ENCODE measurements at places on chromosomes 5 and 9.

GRCh38 chr9:88997646-88998045, 6.4 kb downstream of the S1PR3 start:
- no peak for DNase-seq

DNA sequence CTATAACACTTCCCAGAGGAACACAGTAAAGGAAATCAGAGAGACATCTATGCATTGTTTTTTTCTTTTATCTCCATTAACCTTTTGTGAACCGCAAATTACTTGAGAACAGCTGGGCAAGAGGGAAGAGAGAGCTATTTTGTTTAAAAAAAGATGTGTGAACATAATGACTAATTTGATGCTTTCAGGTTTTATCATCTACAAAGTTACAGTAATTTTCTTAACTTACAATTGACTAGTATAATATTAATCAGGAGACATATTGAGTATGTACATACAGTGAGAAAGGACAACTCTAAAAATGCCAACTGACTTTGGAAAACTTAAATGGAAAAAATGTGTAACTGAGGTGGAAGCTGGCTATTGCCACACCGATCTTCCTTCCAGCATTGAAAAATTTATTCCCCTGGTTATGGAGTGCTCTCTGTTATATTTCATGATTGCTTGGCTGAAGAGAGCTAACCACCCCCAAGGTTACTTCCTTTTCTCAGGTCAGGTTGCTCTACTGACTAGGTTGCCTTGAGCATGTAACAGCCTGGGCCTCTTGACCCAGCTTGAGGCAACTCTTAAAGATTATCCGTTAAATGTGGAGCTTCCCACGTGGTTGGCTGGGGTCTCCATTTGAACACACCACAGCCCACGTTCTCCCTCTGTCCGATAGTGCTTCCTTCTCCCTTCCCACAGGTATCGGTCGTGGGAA, 62.6 kb upstream of the C6 start:
- no peak for DNase-seq

DNA sequence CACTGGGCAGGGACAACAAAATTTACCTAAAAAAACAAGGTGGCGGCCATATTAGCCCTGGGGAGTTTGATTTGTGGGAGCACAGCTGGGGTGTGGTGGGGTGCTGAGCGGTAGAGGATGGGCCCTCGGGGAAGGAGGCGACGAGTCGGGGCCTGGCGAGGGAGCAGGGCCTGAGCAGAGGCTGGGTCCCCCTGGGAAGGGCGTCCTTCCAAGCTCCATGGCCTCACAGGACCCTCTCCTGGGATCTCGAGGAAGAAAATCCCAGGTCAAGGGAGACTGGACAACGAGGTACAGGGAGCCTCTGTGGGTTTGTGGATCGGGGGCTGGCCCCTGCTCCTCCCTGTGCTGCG, 165.5 kb downstream of the CACNA1B start:
- DNase-seq = no peak

DNA sequence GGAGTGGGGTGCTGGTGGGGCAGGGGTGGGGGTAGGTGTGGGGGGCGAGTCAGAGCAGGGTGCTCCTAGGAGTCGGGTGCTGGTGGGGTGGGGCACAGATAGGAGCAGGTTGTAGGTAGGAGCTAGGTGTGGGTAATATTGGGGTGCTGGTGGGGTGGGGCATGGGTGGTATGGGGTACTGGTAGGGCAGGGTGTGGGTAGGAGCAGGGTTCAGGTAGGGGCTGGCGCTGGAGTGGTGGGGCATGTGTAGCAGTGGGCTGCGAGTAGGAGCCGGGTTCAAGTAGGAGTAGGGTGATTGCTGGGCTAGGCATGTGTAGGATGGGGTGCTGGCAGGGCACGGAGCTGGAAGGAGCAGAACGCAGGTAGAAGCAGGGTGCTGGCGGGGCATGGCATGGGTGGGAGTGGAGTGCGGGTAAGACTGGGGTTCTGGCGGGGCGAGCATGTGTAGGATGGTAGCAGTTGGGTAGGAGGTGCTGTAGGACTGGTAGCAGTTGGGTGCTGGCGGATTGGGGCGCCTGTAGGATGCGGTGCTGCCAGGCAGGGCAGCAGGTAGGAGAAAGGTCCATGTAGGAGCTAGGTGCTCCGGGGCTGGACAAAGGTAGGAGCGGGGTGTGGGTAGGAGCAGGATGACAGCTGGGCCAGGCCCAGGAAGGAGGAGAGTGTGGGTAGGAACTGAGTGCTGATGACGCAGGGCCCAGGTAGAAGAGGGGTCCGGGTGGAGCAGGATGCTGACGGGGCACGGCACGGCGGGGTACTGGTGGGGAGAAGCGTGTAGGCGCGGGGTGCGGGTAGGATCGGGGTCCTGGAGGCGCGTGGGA, 105.5 kb upstream of the SIMC1 start:
- no peak for DNase-seq

DNA sequence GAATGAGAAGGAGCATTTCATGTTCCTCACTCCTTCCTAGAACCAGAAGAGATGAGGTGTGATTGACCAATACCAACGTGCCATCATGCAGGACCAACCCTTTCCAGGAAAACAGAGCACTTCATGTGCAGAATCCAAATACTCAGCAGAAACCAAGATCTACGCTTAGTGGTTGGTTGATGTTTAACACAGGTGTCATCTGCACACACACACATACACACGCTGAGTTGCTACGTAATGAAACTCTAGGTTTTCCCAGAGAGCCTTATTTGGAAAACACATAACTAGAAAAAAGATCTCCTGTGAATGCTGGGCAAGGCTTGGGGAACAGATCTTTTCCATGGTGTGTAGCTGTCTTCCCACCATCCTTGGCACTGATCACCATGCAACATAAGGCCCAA, 21.1 kb upstream of the ZNF622 start:
- no peak for DNase-seq

- no peak for DNase-seq
Measured at GRCh38 chr5:56019306-56020272, 24.8 kb upstream of the IL6ST start.

GRCh38 chr9:75903785-75904360, 13.4 kb downstream of the PCSK5 start:
- peak; percentile 18 for DNase-seq

GRCh38 chr5:111853748-111854147, 96.8 kb upstream of the NREP start:
- DNase-seq = no peak

DNA sequence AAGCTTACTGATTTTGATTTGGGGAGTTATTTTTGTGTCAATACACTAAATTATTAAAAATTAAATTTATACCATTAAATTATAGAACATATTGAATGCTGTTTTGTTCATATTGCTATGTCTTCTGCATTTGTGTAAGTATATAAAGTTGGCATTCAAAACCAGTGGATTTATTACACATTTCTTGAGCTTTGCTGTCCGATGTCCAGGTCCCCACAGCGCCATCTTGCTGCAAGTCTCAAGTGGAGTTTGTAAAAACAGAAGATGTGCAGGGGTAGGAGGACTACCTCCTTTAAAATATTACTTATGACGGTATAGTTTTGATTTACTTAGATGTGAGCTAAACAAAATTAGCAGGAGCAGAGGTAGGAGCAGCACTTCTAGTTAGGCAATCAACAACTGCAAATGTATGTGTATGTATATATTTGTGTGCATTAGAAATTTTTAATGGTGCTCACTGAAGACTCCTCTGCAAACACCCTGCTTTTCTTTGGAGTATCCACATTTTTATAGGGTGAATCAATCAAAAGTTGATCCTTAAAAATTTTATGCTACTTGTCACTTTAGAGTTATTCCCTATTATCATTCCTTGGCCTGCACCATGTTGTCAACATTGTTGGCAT, 37.4 kb downstream of the CPEB4 start:
- peak; percentile 55 for DNase-seq

- no peak for DNase-seq
Measured at GRCh38 chr5:32850817-32851496, 139.8 kb downstream of the NPR3 start.

- DNase-seq = no peak
Measured at GRCh38 chr5:83255268-83255667, 177.9 kb downstream of the XRCC4 start.

- no peak for DNase-seq
Measured at GRCh38 chr5:55918087-55919035, 67.2 kb downstream of the IL31RA start.

DNA sequence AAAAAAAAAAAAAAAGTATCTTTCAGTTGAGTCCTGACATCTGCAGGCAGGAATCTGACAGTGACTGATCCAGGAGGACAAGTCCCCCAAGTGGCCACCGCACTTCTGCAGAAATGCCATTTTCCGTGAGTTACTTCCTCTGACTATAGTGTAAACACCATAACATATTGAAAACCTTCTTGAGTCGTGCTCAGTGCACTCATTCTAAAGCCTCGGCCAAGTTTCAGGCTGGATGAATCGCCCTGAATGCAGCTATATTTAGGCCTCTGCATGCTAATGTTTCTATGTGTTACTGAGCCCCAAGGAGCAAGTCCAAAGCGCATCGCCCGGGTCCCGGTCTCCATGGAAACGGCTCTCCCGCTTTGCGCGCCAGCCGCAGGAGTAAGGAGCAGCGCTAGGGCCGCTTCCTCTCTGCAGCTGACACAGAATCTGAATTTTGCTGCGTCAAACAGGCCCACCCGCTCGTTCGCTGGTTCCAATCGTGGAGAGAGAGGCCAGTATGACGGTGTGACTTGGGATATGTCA, 335.4 kb downstream of the MSX2 start:
- DNase-seq = no peak

- DNase-seq = no peak
Measured at GRCh38 chr9:136343121-136343883, 16.0 kb downstream of the GPSM1 start.

DNA sequence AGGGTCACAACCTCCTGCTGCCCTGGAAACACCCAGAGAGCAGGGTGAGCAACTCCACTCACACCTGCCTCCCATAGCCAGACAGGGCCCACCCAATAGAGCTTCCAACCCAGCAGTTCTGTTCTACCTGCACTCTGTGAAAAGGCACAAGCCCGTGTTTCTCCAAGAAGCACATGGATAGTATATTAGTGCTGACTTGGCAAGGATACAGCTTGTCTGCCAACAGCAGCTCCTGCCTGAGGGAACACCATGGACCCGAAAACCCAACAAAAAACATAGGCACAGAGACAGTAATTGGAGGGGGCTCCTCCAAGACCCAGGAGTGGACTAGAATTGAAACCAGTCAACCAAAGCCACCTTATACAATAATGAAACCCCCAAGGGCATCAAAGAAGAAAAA, 48.6 kb downstream of the CDKN2A start:
- DNase-seq = no peak

DNA sequence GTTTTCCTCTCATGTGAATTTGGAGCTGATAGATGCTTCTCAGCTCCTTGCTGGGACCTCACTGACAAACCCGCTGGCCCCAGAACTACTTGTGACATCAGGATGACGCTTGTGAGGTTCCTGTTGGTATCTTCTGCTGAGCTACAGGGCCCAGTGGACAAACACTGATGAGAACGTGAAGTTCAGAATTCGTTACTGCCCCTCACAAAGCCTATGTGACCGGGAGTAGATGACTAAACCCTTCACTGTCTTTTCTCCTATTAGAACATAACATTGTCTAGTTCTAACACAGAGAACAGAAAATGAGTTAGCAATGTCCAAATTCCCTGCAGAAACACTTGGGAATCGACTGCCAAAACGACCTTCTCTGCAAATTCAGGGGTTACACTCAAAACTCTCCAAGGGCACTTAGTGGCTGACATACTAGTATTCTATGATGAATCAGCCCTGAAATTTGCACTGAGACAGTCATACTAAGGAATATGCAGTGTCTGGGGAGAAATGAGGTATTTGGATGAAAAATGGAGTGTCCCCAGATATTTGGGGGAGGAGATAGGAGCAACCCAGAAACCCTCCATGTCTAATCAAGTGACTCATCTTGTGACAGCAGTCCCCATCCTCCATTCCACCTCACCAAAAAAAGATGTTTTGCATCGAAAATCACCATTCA, 143.2 kb upstream of the TRIM32 start:
- no peak for DNase-seq

DNA sequence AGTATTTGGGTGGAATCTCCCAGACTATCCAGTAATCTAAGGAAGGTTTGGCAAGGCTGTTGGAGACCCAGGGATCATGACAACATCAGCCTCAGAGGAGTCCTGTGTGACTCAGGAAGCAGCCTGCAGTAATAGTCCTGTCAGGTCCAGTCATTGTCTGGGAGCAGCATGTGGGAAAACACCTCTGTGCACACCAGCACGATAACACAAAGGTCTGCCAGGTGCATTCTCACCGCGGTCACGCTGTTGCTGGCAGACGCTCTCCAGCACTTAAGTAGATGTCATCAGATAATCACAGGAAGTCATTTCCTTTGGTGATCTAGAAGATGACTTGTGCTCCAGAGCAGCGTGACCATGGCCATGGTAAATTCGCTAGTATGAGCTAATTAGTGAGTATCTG, 99.2 kb upstream of the IQGAP2 start:
- DNase-seq = peak; percentile 59

GRCh38 chr5:2183154-2184025, 300.7 kb upstream of the IRX4 start:
- no peak for DNase-seq

DNA sequence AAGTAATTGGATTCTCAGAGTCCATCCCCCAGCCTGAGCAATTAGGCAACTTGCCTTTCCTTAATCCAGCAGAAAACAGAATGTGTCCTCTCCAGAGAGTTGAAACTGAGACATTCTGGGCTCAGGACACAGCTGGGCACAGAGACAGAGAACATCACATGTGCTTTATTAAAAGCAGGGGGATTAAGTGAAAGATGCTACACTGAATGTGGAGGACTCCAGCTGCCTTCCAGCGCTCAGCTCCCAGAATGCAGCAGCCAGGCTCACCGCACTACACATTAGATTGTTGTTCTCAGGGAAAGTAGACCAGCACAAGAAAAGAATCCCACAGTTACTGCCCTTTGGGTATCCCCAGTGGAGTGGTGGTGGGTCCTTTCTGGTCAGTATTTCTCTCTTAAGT, 141.6 kb upstream of the IL12B start:
- peak; percentile 30 for DNase-seq

GRCh38 chr5:179862296-179862695, 3.7 kb upstream of the MRNIP start:
- DNase-seq = no peak

GRCh38 chr9:134585021-134585561, 56.5 kb upstream of the COL5A1 start:
- DNase-seq = no peak

DNA sequence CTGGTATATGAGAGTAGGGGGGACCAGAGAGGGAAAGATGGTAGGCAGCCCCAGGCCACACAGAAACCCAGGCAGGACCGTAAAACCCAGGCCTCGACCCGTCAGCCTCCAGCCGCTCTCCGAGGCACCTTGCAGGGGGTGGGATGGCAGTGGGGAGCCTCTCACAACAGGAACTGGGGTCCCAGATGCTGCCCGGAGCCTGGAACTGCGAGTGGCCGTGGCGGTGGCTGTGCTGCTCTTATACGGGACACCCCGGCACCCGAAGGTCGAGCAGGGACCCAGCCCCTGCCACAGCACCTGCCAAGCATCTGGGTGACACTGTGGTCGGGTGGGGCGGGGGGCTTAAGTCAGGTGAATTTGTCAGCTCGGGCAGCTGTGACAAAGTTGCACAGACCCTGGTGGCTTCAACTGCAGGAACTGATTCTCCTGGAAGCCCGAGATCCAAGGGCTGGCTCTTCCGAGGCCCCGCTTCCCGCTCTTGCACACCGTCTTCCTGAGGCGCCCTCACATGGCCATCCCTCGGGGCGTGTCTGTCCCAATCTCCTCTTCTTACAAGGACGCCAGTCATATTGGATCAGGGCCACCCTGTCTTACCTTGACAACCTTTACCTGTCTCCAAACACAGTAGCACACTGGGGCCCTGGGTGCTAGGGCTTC, 47.6 kb upstream of the EGFL7 start:
- DNase-seq = peak; percentile 70

GRCh38 chr9:73170185-73170957, 18.7 kb downstream of the ANXA1 start:
- no peak for DNase-seq

- DNase-seq = no peak
Measured at GRCh38 chr5:32584646-32585045, 711 bp upstream of the SUB1 start.
